ENCODE measurements at places on chromosomes 3 and 15.

DNA sequence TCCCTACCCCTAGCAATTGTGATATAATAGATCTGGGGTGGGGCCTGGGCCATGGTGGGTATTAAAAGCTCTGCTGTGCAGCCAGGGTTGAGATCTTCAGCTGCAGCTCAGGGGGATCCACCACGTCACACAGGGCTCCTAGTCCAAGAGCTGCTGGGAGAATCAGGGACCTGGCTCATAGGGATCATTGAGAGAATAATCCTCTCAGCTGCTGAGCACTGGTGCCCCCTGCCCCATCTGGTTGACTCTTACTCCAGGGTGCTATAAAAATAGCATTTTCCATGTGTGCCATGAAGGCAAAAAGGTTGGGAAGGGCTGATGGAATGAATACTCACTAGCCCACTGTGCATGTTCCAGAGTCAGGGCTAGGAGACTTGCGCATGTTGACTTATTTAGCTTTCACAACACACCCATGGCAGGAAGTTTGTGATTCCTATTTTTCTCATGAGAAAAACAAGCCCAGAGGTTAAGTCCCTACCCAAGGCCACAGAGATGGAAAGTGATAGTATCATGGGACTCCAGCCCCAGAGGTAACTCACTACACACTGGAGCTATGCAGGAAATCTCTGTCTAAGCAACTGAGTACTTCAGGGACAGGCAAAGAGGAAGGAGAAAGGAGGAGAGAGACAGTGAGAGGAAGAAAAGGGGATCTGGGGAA is 94.6 kb upstream of the HERC1 start:
- DNase-seq = no peak

- DNase-seq = no peak
Measured at GRCh38 chr15:64979252-64979710, 10.4 kb downstream of the SPG21 start.

DNA sequence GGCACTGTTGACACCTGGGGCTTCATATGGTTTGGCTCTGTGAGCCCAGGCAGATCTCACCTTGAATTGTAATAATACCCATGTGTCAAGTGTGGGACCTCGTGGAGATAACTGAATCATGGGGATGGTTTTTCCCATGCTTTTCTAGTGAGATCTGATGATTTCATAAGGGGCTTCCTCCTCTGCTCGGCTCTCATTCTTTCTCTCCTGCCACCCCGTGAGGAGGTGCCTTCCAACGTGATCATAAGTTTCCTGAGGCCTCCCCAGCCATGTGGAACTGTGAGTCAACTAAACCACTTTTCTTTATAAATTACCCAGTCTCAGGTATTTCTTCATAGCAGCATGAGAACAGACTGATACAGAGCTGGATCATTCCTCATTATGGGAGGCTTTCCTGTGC is 655.9 kb upstream of the ADAMTS9 start:
- no peak for DNase-seq

DNA sequence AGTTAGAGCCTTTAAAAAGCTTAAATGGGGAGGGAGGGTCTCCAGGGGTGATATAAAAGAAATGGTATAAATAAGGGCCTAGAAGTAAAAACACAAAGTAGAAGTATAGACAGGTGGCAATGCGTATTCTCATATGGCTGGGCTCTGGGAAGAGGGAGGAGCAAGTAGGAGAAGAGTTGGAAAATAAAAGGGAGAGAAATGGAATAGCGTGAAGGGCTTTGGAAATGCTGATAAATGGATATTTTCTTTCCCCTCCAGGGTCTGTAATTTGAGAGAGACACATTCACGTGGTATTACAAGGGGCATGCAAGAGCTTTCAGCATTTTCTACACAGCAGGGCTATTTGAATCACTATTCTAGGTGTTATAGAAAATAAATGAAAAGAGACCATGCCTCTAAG is 313.7 kb downstream of the RYR3 start:
- no peak for DNase-seq

- DNase-seq = no peak
Measured at GRCh38 chr3:111618945-111619344, 23.8 kb upstream of the ZBED2 start.

DNA sequence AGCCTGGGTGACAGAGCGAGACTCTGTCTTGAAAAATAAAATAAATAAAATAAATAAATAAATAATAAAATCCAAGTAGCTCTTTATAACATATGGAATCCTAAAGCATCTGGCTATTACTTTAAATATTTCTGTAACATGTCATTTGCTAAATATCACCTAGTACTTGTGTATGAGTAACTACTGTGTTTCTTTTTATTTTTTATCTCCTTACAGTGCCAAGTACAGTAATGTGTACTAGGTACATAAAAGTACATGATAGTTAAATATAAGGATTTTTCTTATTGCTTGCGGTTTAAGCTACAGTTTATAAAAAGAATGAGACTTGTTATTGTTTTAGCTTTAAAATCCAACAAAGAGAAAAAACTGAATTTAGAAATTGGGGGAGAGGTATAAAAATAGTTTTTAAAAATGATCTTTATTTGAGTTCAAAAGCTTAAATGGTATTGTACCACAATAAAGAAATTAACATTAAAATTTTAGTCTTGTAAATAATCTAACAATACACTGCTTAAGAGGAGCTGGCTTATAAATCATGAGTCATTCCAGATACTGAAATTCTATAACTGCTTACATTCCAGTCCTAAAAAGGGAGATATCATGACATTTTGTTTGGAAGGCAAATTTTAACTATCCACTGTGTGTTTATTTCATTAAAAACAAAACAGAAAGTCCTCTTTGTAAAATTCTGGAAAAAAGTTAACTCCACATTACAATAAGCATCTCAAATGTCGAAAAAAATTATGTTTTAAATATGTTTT is 73.1 kb downstream of the FGF7 start:
- DNase-seq = no peak

DNA sequence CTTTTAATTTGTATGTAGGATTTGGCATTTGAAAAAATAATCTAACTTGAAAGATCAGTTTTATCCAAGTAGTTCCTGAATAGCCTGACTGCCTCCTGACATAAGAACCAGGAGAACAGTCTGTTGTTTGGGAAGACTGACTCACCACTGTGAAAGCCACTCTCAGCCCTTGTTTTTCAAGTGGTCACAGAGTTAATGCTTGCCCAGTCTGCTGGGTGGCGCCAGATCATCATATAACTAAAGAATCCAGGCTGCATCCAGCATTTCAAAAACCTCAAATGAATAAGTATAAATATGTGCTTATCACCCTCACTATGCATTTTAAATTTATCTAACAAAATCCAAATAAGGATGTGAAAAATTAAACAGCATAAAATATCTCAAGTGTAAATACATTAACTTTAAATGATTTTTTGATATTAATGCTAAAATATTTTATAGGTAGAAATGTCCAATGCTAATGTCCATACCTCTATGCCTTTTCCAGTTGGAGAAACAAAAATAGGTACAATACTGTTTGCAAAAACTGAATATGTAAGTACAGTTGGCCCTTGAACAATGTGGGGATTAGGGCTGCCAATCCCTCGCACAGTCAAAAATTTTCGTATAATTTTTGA is 26.9 kb upstream of the ZBBX start:
- no peak for DNase-seq

DNA sequence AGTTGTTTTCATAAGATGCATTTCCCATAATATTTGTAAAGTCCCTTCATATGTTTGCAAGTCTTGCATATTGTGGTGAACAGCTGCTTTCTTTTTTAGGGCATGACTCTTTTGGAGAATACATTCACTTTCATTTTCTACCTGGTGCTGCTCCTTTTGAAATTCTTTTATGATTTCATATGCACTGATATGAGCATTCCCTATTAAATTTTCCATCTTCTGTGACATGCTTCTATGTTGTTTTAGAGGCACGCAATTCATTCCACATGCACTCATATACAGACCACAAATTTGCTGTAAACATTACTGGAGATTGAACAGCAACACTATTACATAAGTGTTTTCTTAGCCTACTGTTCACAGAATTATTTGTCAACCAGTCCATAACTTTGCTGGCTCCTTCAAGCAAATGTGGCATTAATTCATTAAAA is 92.8 kb upstream of the TNFSF10 start:
- DNase-seq = no peak

- no peak for DNase-seq
Measured at GRCh38 chr3:95002438-95003046, 939.7 kb downstream of the NSUN3 start.

DNA sequence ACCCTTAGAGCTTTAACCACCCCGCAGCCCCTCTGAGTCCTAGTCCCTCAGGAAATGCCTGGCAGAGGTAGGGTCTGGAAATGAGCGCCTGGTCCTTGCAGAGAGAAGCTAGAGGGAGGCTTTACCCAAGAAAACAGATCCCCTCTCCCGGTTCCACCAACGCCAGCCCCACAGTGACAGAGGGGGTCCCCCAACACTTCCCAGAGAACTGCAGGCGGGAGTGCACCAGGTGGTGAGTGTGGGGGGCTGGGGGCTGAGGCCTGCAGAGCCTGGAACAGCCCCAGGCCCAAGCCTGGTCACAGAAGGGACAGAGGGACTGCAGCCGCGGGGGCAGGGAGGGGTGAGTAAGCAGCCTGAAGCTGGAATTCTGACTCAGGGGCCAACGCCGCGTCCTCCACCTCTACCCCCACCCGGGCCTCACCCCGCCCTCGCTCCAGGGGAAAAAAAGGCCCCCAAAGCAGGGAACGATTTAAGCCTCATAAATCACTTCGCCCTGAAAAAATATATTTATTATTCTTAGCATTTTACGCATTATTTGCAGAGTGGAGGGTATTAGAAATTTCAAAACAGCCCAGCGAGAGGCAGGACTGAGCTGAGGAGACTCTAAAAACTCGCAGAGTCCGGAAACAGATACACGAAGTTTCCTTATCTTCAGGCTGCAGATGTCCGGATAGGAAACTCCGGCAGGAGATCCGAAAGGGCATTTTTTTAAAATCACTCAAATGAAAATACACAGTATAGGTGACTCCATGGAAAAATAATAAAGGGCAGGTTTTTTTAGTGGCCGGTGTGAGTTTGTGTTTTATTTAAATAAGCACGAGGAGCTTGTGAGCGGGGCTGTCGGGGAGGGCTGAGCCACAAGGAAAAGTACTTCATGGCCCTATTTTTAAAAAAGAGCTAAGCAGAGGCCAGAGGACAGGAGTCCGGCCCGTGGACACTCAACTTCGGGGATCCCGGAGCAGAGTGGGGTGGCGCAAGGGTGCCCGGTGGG is 10.0 kb downstream of the GATA2 start:
- no peak for DNase-seq

- no peak for DNase-seq
Measured at GRCh38 chr15:100942656-100943425, 23.7 kb downstream of the LRRK1 start.

DNA sequence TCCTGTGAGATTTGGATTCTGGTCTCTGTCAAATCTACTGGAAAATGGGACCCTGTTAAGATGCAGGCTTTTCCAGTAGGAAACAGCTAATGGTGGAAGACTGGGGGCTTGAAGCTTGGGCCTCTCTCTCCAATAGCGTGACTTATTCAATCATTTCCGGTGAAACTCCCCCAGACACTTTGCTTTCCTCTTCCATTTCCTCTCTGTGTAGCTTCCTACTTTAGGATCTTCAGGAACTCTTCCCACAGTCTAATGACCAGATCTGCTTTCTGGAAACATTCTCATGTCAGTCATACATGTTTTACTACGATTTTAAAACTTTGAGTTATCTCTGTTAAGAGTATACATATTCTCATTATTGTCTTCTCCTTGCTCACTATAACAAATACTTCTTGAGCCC is 28.0 kb upstream of the TPRG1 start:
- no peak for DNase-seq

- no peak for DNase-seq
Measured at GRCh38 chr3:30399394-30400181, 206.8 kb upstream of the TGFBR2 start.

DNA sequence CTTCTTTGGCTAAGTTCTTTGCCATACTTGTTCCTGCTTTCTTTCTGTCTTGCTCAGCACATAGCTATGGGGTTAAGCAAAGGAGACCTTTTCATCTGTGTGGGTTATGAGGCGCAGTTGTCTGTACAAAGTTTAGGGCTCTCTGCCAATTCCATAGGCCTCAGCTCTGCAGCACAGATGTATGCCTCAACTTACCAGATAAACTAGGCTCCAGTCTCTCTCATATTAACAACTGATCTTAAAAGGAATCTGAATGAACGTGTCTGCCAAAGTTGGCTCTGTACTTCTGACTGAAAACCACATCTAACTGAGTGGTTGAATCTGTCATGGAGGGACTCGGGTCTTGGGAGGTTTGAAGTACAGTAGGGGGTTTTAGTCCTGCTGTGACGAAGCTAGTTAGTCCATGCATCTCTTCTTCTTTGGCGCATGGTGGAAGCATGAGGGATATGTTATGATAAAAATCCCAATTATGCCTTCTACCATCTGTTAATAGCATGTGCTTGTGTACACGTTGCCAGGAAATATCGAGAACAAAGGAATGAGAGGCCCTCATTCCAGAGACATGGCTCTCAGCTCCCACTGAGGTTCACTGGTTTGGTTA is 114.6 kb upstream of the TSC22D2 start:
- no peak for DNase-seq

DNA sequence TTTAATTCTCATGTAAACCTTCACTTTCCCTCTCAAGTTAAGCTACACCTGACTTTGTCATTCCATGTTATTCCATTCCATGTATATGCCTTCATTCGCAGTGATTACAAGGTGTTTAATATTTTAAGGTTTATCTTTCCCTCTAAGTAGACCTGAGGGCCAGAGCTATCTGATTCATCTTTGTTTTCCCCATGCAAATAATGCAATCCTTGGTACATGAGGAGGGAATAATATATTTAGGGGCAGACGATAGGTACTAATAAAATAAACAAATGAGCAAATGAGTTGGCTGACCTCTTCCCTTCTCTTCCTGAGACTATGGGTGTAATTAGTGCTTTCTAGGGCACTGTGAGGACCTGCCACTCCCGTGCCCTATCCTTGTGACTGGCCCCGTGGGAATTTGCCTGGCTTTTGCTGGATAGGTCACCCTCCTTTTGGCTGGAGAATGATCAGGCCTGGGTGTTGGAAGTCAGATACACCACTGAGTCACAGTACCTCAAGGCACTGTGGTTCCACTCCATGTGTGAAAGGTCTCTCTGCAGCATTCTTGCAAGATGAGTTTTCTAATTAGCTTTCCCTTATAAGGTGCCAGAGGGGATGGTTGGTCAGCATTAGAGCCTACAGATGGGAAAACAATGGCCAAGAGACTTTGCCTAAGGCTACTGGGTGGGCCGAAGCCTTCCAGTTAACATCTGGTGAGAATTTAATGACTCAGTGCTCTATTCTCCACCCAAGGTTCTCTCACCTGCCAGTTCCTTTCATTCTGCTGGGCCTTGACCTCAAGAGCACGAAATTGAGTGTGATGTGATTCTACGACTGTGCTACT is 183.2 kb downstream of the P3H2 start:
- DNase-seq = no peak

DNA sequence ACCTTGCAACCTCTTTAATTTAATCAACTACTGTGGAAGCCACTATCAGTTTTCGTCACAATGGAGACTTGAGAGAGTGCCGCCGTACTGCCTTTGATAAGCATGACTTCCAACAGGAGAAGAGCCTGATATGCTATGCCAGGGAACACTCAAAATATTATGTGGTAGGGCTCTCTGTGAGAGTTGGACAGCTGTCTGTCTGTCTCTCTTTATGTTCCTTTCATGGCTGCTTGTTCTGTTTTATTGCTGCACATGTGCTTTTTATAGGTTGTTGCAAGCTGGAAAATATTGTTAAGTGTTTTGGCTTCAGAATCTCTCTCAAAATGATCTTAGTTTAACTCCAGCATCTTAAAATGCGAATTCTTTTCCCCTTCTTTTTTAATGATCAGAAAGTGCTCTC is 249.4 kb upstream of the RARB start:
- no peak for DNase-seq

GRCh38 chr15:58554758-58555157 is 123.0 kb downstream of the LIPC start:
- no peak for DNase-seq
